ENCODE measurements at places on chromosomes 1 and 21. TPM values are rescaled to one million over a fixed set of nuclear protein-coding genes. Genes with fewer than 3 reads are reported as not detected.

Gene ARL8A
- total RNA-seq, result 21.0 TPM

GRCh38 chr1:151146072-151146411, 389 bp downstream of the SEMA6C start:
- no peak overlapping the region for H3K27ac ChIP-seq
- peaks cover 21% of the 10 kb centered on the region for H3K4me1 ChIP-seq
- H3K27me3 ChIP-seq, result no peaks in the 10 kb centered on the region
- H3K4me3 ChIP-seq, result peak overlapping the region; percentile 41

Gene LY9
- 1.6 TPM for total RNA-seq

Gene ADGRL2
- 25.7 TPM for total RNA-seq

DNA sequence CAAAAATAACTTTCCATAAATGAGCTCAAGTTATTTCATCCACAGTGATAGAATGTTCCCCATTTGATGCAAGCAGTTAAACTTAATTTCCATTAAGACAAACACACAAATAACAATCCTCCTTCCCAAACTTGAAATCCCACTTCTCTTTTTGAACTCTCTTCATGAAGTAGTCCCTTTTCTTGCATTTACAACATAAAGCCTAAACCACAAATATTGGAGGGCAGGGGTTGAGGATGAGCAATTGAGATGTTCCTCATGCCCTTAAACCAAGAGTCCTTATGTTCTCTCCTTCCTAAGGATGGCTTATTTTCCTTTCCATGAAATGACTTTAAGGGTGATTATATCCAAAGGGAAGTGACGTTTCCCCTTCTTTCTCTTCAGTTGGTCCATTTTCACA, 228.8 kb downstream of the DISC1 start:
- no peak for DNase-seq
- peaks cover 14% of the 10 kb centered on the region for H3K4me1 ChIP-seq
- no peaks in the 10 kb centered on the region for H3K36me3 ChIP-seq
- H3K27me3 ChIP-seq, result no peaks in the 10 kb centered on the region

Gene ANGPTL3
- not detected for total RNA-seq

Gene FCN3
- 1.3 TPM for total RNA-seq

- H3K4me3 ChIP-seq, result no peak overlapping the region
- H3K36me3 ChIP-seq, result no peaks in the 10 kb centered on the region
- no peak overlapping the region for H3K27ac ChIP-seq
- DNase-seq, result no peak
Measured at GRCh38 chr1:24351247-24351646, 32.1 kb downstream of the GRHL3 start.

DNA sequence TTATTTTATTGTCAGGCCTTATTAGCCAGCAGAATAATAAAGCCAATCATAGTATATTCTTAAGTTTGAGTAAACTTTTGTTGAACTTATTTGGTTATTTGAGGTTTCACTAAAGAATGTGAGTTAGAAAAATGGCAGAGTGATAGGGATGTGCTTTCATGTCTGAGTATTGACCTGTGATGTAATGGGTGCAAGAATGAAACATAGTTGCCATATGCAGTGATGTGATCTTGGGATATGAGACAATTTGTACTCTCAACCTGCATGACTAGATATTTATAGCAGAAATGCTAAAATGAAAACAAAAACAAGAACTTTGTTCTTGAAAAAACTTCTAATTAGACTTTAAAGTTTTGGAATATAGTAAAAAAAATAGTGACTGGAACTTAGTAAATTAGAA, 97.9 kb downstream of the DISP1 start:
- DNase-seq, result no peak
- H3K4me1 ChIP-seq, result peaks cover 5% of the 10 kb centered on the region
- H3K27me3 ChIP-seq, result no peaks in the 10 kb centered on the region

Gene OR2T29
- total RNA-seq, result not detected

DNA sequence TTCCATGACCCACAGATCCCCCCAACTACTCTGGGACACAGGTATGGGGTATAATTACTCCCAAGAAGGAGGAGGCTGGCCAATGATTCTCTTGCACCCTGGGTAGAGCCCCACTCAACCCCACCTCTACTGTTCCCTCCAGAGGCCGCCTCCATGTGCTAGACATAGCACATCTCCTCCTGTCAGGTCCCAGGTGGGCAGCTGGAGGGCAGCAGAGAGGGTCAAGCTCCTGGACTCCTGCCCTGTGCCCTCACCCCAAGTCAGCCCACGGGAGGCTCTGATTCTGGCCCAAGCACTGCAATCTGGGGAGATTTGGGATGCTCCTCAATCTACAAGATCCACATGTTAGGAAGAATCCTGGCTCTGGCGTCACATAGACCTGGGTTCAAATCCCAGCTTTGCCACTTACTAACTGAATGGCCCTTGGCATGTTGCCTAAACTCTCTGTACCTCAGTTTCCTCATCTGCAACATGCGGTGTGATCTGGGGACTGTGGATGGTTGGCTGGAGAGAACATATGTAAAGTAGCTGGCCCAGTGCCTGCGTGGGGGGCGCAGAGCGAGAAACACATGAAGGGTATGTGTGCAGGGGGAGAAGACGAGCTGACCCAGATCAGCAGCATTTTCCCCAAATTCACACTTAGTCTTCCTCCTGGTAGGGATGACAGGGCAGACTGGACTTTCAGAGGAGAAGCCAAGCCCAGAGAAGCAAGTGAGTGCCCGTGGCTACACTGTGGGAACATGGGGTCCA, 23.2 kb downstream of the TNNT2 start:
- H3K4me3 ChIP-seq, result no peak overlapping the region
- H3K4me1 ChIP-seq, result no peaks in the 10 kb centered on the region
- H3K36me3 ChIP-seq, result no peaks in the 10 kb centered on the region

Gene EFNA4
- 5.6 TPM for total RNA-seq

- H3K27ac ChIP-seq, result no peak overlapping the region
- peaks cover 54% of the 10 kb centered on the region for H3K4me1 ChIP-seq
- DNase-seq, result no peak
- no peaks in the 10 kb centered on the region for H3K36me3 ChIP-seq
Measured at GRCh38 chr1:3457910-3458883, 3.7 kb downstream of the ARHGEF16 start.

Gene FCAMR
- not detected for total RNA-seq

DNA sequence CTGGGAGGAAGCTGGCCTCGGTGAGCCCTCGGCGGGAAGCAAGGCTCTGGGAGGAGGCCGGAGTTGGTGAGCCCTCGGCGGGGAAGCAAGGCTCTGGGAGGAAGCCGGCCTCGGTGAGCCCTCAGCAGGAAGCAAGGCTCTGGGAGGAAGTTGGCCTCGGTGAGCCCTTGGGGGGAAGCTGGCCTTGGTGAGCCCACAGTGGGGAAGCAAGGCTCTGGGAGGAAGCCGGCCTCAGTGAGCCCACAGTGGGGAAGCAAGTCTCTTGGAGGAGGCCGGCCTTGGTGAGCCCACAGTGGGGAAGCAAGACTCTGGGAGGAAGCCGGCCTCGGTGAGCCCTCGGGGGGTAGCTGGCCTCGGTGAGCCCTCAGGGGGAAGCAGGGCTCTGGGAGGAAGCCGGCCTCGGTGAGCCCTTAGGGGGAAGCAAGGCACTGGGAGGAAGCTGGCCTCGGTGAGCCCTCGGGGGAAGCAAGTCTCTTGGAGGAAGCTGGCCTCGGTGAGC, 36.0 kb downstream of the KRTAP10-1 start:
- H3K27me3 ChIP-seq, result no peaks in the 10 kb centered on the region
- H3K36me3 ChIP-seq, result no peaks in the 10 kb centered on the region
- DNase-seq, result no peak

DNA sequence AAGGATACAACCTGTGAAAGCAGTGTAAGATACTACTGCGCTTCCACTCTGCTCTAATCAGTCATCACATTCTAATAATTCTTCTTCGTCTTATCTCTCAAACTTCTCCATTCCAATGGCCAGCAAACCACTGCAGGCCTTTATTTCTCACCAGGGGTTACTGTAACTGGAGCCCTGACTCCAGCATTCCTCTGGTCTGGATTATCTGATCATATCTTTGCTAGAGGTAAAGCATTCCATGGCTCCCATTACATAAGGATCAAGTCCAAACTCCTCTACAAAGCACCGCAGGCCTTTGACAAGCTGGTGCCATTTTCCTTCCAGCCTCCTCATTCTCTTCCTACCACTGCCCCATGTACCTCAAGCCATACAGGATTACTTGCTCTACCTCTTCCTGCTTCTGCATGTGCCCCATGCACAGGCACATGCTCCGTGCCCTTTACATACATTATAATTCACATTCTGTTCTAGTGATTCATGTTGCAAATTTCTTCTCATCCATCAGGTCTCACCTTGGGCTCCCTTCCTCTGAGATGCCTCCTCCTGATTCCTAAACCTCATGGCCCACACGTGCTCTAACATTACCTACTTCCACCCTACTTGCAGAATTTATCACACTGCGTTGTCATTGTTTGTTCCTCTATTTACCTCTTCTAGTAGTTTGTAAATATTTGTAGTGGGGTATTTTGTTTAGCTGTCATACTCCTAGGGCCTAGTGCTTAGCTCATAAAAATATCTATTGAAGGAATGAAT, 9.3 kb upstream of the SERBP1 start:
- H3K4me3 ChIP-seq, result no peak overlapping the region
- no peak overlapping the region for H3K27ac ChIP-seq
- no peaks in the 10 kb centered on the region for H3K27me3 ChIP-seq

Gene UBE2U
- total RNA-seq, result not detected

DNA sequence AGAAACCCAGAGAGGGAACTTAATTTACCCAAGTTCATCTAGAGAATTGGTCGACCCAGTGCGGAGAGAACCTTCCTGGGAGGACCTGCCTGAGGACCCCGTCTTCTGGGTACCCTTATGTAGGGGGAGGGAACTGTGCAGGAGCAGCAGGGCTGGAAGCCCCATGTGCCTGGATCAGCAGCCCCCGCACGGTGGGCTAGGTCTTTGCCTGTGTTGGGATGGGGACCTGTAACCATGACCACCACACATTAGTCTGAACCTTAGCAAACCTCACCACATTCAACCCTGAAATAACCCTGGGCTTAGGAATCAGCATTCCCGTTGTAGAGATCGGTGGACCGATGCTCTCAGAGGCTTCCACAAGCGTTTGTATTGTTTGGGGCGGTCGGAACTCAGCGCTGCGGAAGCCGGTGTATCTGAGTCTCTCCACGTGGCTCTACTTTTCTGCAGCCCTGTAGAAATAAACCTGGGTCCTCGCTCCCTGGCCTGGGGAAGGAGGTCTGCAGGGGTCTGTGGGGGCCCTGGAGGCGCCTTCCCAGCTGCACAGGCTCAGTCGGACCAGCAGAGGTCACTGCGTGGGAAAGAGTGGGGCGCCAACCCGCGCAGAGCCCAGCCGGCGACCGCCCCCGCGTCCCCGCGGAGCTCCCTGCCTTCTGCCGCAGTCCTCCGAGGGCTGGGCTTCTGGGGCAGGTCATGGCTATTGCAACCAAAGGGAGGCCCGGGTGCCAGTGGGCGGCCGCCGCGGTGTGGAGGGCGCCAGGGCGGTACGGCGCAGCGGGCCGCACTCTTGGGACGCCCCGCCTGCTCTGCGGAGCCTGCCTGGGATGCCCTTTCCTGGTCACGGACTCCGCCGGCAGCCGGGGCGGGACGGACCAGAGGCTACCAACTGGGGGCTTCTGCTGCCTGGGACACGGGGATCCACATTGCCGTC, 36.2 kb upstream of the KCNA10 start:
- DNase-seq, result peak; percentile 50
- H3K4me1 ChIP-seq, result peaks cover 8% of the 10 kb centered on the region
- no peaks in the 10 kb centered on the region for H3K27me3 ChIP-seq
- no peak overlapping the region for H3K27ac ChIP-seq

Gene PEX19
- total RNA-seq, result 15.6 TPM

DNA sequence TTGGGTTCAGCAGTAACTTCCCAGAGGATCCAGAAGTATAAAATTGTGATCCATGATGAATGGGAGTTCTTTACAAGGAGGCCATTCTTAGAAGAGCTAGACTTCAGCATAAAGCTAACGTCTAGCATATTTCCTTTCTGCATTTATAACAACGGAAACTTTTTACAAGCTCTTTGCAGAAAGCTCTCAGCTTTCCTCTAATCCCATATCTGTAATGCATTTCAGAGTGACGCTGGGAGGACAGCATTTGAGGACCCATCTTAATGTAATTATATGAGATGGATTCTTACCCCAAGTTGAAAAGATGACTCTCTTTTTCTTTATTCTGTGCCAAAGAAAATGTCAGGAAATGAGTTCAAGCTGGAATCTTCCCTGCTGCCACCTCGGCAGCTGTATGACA, 132.0 kb upstream of the CACHD1 start:
- no peak for DNase-seq
- H3K4me3 ChIP-seq, result no peak overlapping the region
- no peak overlapping the region for H3K27ac ChIP-seq
- H3K36me3 ChIP-seq, result no peaks in the 10 kb centered on the region
- H3K27me3 ChIP-seq, result no peaks in the 10 kb centered on the region
- H3K4me1 ChIP-seq, result no peaks in the 10 kb centered on the region

GRCh38 chr1:223706077-223706973, 6.0 kb upstream of the CAPN2 start:
- H3K27ac ChIP-seq, result no peak overlapping the region
- no peak for DNase-seq
- H3K27me3 ChIP-seq, result no peaks in the 10 kb centered on the region

Gene MPZ
- 6.6 TPM for total RNA-seq

DNA sequence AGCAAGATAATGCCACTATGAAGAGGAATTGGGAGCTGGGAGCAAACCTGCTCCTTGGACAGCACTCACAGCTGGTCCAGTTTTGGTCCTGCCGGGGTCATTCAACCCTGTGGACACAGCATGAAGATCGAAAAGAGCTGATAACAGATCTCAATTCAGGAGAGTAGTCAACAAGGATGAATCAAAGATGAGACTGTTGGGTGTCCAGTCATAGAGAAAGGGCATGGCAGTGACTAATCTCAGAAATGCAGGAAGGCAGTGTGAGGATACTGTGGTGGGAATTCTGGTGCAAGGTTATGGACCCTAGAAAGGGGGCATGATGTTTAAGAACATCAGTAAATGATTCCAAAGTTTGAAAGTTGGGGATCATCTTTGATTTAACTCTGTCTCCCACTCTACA, 261.4 kb upstream of the ZP4 start:
- H3K27ac ChIP-seq, result no peak overlapping the region

All from body of pancreas (tissue), 4 donors.